Omental fat pad (tissue), 4 donors: ENCODE measurements at places on chromosomes 7 and 10. TPM values are rescaled to one million over a fixed set of nuclear protein-coding genes. Genes with fewer than 3 reads are reported as not detected.

Gene FAM25G
- total RNA-seq, result not detected

DNA sequence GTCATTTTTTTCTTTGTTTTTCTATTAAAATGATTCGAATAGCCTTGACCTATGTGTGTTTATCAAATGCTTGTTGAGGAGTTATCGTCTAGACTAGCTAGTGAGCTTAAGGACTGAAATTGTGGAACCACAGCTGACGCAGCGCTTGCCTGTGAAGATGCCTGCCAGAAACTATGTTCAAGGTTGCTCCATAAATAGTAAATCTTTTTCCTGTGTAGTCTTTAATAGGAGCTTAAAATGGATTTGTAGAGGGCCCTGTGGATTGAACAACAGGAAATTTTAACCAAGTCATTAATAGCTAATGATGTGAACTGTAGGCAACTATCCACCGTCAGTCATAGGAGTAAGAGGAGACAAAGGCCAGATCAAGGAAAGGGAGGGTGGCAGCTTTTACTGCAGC lies 145.1 kb downstream of the GNAI1 start:
- DNase-seq, result no peak

Gene CLDN12
- 21.9 TPM for total RNA-seq

- no peak for DNase-seq
These were observed 144.0 kb upstream of the CCDC6 start for GRCh38 chr10:60050366-60050765.

GRCh38 chr10:16848562-16849154 lies 31.4 kb upstream of the RSU1 start:
- DNase-seq, result no peak

- DNase-seq, result no peak
These were observed 250.7 kb downstream of the TNS3 start for GRCh38 chr7:47331179-47331565.

Gene NDUFB2
- total RNA-seq, result 208 TPM

GRCh38 chr10:23556727-23557440 lies 118.0 kb downstream of the OTUD1 start:
- DNase-seq, result no peak

DNA sequence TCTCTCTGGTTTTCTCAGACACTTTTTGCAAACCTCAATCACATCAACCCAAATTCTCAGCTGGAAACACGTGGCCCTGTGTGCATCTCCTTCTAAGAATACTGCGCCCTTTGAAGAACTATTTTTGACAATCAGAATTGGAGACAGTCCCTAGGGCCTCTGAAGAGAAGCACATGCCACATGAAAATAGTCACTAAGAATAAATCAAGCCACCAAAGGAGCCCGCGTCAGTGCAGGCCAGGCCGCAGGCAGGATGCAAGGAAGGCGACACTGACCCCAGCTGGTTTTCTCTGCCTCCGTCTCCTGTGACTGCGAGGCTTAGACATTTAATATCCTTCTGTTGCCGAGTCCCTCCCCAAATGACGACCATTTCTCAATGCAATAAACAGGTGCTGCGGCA lies 88.0 kb upstream of the ADAM12 start:
- no peak for DNase-seq

GRCh38 chr10:110634527-110635209 lies 9.5 kb upstream of the RBM20 start:
- DNase-seq, result no peak

DNA sequence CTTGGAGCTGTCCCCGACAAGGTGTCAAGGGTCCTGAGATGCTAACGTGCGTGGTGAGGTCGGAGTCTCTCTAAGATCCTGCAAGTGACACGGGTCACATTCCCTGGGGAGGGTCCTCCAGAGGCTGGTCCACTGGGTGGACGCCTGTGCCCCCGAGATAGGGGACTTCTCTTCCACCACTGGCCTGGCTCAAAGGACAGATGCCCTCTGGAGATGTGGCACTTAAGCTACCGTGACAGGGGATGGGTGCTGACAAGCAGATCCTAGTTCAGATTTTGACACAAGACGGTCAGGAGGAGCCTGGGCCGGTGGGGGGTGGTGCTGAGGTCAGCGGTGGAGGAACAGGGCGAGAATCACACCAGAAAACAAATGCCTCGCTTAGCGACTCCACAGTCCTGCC lies 178.0 kb downstream of the ADARB2 start:
- no peak for DNase-seq

GRCh38 chr10:62044566-62044965 lies 143.1 kb downstream of the ARID5B start:
- DNase-seq, result no peak

- DNase-seq, result no peak
These were observed 25.6 kb downstream of the VSTM4 start for GRCh38 chr10:49089557-49090188.

GRCh38 chr7:155283565-155284194 lies 14.0 kb upstream of the INSIG1 start:
- no peak for DNase-seq

DNA sequence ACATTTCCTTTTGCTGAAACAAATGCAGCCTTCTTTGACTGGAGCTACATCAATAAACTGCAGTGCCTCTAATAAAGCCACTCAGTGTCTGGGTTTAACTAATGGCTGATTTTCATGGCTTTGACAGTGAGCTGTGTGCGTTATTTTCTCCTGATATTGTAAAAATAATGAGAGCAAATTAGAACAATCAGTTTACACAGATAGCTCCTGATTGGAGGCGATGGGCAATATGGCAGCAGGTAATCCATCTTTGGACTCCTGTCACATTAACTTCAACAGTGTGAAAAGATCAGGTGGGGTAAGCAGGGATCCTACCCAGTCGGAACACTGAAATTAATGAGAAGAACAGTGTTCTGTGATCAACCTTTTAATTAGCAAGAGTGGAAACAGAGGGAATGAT lies 100.7 kb downstream of the POLL start:
- DNase-seq, result no peak

Gene CALHM2
- total RNA-seq, result 113 TPM

Gene MYOZ1
- 0.82 TPM for total RNA-seq

DNA sequence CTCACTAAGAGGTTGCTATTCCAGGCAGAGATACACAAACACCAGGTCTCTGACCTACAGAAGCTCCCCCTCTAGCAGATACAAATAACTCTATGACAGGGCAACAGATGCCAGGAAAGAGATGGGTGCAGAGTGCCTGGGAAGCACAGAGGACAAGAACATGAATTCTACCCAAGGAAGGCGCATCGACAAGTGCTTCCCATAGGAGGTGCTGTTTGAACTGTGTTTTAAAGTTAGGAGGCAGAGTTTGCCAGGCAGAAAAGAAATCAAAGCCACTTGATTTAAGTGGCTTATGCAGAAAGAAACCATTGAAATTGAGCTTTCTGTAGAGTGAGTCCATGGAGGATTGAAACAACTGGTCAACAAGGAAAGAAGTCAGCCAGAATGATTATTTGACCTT lies 35.3 kb upstream of the EGR2 start:
- no peak for DNase-seq
